Body of pancreas (tissue), 4 donors: ENCODE measurements at places on chromosomes 5 and 9. TPM values are rescaled to one million over a fixed set of nuclear protein-coding genes. Genes with fewer than 3 reads are reported as not detected.
A peak's percentile ranks its signal among the peaks of the same experiment; 100 is the strongest.

DNA sequence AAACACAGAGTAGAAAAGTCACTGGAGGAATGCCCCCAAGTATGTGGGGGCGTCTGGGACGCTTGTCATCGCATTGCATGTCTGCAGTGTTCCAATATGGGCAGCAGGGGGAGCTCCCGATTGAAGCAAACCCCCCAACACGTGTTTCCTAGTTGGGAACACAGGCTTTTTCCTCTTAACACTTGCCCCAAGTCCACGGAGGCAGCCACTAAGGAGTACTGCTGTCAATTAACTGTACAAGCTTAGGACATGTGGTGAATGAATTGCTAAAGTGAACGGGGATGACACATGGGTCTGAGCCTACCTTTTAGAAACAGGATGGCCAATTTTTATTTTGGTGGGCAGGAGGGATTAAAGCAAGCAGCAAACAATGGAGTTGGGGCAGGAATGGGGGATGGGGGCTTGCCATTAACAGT lies 2.2 kb downstream of the GABRB2 start:
- peak; percentile 39 for DNase-seq

Gene ENTR1
- 71.5 TPM for total RNA-seq

Gene EIF4EBP3
- not detected for total RNA-seq

Gene PSAT1
- 21.8 TPM for total RNA-seq

Gene CCDC171
- total RNA-seq, result 2.3 TPM

Gene CYLC2
- not detected for total RNA-seq

DNA sequence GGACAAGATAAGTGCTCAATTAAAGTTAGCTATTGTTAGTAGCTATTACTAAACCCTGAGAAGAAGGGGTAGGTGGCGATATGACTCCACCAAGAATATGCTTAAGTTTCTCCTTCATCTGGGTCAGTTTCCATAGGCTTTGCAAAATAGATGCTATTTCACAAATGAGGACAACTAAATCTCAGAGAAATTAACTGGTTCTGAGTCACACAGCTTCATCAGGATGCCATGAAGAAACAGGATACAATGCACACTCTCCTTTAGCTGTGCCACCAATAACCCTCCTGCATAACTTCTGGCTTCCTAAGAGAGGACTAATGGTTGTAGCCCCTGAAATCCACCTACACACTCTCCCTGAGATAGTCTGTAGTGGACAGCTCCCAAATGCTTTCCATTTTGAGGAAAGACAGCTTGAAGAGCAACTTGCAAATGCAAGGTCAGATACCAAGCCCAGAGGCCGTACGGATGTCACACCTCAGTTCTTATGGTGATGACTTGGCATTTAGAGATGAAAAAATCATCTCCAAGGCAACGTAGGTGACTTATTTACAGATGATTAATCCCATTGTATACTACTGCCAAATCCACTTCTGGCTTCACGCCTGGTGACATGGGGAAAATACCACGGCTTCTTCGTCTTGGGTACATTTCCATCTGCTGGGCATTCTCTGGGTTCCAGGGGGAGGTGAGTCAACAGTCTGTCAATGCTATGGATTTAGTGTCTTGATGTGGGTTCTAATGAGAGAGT lies 251.4 kb upstream of the IL12B start:
- DNase-seq, result peak; percentile 38

DNA sequence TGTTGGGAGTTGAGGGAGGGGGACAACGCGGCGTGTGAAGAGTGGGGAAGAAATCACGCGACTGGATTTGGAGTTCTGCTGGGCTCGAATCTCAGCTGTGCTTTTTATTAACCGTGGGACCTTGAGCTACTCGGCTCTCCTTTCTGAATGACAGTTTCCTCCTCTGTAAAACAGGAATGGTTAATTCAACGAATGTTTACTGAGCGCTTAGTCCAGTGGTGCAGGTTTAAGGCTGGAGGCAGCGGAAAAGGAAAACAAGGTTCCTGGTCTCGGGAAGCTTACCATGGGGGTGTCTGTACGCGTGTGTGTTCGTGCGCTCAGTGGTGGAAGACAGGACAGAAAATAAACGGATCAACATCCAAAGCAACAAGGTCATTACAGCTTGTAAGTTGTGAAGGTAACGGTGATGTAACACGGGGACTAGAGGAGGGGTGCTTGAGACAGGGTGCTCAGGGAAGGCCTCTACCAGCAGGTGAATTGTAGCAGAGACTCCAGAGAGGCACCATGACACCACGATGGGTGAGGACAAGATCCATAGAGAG lies 277 bp downstream of the EIF4E1B start:
- DNase-seq, result no peak

DNA sequence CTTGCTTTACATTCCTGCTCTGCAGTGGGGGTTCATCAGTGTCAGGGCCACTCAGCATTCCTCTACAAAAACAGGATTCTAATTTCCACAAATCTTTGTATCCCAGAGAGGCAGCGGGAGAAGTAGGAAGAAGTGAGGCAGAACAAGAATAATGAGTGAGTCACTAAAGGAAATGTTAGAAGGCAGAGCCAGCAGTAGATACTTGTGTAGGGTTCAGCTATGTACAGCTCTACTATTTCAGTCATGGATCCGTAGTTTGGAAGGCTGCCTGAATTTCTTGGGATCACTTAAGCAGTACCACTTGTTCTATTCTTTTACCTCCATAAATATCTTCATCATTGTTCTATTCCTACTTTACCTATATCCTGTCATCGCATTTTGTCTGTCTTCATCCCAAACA lies 246.3 kb upstream of the TLE4 start:
- DNase-seq, result no peak

DNA sequence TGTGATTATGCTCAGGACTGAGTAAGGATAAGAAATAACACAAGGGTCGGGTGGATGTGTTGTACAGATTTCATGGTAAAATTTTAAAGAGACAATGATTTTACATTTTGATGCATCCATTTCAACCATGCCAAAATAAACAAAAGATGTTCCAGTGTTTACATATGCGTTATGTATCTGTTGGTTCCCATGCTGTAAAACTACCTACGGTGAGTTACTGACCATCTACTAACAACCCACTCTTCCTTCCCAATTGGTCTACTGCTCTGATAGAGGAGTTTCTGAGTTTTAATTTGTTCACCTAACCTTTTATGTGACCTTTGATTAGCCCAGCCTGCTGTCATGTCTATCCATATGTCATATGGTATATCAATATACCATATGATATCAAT lies 1697.1 kb downstream of the MAT2B start:
- no peak for DNase-seq

Gene INVS
- 29.8 TPM for total RNA-seq

DNA sequence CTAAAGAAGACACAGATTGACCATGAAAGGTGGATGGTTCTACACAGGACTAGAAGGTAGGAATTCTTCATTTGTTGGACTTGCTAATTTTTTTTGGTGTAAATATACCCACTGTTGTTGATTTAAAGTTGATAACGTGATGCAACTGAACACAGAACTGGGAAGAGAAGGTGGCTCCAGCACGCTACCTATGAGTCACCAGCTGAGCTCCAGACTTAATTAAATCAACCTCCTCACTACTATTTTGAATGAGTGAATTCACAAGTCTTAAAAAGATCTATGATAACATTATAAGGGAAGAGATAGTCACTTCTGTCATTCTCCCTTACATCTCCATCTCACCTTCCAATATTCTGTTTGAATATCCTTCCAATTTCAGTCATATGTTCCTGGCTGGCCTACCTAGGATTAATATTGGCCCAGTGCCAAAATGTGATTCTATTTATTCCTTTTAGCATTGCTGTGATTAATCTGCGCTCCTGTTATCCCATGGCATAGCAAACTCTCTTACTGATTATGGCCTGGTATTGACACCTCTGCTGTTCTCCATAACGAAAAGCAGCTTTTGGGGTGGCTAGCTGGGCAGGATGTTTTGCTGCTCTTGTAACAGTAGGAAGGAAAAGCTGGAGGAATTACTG lies 135.9 kb upstream of the CCDC152 start:
- DNase-seq, result no peak

Gene GRM6
- total RNA-seq, result not detected

Gene GABRA6
- not detected for total RNA-seq
